ENCODE measurements at places on chromosomes 16 and 17.

DNA sequence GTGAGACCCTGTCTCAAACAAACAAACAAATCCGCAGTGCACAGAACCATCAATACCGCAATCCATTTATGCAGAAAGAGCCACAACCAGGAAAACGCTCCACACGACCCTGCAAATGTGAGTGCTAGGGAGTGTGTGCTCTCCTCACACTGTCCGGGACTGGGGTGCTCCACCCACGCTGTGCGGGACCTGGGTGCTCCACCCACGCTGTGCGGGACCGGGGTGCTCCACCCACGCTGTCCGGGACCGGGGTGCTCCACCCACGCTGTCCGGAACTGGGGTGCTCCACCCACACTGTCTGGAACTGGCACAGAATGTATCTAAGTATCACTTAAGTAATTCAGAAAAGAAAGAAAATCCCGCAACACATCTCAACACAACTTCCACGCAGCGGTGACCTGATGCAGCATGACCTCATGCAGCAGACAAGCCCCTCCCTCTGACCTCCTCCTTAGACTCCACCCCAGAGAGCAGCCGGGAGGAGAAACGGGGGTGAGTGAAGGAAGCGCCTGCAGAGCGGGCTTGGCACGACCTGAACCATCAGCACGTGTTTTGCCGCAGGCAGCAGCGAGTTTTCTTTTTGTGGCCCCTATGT lies 38.5 kb downstream of the ZNF276 start:
- DNase-seq, result peak; percentile 63

- no peak for DNase-seq
These were observed 53.9 kb upstream of the CRISPLD2 start for GRCh38 chr16:84765616-84766580.

DNA sequence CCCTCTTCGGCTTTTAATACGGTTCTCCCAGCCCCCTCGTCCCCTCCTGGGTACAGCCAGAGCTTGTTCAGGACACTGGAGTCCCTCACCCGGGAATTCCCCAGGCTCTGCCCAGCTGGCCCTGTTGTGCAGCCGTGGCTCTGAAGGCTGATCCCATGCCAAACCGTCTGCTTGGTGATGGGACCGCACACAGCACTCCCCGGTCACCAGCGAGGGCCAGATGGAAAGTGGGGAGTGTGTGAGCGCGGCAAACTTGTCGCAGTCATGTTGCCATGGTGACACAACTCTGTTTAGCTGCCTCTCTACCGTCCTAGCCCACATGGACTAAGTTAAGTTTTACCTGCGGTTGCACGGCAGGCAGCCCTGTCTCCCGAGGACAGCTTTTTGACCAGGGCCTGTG lies 107.9 kb downstream of the RAP1GAP2 start:
- no peak for DNase-seq

DNA sequence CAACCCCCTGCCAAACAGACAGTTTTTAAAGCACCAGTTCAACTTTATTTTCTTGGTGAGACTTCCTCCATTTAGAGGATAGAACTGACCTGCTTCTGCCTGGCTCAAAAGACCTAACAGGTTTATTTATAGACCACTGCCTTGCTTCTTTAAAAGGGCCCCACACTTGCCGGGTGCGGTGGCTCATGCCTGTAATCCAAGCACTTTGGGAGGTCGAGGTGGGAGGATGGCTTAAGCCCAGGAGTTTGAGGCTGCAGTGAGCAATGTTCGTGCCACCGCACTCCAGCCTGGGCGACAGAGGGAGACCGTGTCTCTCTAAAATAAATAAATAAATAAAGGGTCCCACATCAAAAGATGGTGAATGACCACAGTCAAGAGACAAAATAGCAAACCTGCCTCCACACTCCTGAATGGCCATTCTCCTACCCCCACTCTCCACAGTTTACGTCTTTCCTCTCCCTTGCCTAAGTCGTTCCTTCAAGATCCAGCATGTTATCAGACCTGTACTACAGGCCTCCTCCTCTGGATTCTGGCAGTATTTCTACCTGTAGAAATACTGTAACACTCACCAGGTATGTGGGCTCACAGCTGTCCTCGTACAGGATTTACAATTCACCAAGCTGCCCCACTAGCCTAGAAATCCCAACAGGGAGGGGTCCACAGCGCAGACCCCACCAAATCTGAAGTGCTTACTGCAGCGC lies 95.6 kb downstream of the SMG6 start:
- DNase-seq, result no peak

- no peak for DNase-seq
These were observed 11.3 kb upstream of the GSE1 start for GRCh38 chr16:85601730-85602401.

GRCh38 chr17:58052945-58053715 lies 30.1 kb upstream of the DYNLL2 start:
- DNase-seq, result no peak

DNA sequence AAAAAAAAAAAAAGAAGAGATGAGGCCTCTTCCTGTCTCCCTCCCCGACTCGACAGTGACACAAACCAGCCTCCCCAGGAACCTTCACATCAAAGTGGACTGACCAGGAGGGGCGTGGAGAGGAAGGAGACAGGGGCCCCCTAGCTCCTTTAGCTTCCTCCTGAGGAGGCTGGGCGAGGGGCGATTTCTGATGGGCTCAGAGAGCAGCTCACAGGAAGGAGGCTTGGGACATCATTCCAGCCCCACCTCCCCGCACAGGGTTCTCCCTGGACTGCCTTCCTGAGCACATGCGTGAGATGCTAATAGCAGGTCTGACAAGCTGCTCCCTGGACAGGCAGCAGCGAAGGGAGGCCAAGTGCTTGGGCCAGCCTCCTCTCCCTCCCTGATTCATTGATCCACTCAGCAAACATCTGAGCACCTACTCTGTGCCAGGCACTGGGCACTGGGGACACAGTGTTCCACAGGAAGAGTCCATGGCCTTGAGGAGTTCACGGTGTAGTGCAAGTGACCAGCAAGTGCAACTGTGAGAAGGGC lies 14.4 kb upstream of the DOK4 start:
- DNase-seq, result peak; percentile 56

DNA sequence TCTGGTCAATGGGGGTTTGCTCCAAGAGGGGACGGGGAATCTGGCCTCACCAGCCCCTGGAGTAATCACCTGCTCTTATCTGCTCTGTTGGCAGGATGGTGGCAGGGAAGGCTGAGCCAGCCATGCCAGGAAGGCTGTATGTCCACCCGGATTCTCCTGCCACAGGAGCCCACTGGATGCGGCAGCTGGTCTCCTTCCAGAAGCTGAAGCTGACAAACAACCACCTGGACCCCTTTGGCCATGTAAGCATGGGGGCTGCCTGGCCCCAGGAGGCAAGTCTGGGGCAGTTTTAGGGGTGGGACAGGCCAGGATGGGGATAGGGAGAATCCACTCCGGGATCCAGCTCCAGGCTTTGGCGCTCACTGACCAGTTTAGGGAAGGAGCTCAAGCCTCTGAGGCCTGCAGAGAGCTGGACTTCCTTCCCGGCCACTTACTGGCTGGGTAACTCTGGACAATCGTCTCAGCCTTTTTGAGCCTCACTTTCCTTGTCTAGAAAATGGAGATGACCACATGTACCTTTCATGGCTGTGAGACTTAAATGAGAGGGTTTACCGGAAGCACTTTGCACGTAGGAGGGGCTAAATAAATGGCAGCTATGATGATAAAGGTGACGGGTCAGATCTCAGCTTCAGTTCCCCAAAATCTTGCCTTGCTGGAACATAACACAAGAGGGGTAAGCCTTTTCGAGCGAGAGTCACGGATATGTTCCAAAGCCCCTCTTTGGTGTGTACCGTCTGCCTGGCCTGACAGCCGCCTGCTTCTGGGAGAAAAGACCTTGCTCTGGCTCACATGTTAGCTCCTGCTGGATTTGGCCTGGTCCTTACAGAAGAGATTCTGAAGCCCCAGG lies 15.4 kb downstream of the TBX4 start:
- DNase-seq, result no peak

All from upper lobe of left lung (tissue), 6 donors.